ENCODE measurements at places on chromosomes 7 and 10.

DNA sequence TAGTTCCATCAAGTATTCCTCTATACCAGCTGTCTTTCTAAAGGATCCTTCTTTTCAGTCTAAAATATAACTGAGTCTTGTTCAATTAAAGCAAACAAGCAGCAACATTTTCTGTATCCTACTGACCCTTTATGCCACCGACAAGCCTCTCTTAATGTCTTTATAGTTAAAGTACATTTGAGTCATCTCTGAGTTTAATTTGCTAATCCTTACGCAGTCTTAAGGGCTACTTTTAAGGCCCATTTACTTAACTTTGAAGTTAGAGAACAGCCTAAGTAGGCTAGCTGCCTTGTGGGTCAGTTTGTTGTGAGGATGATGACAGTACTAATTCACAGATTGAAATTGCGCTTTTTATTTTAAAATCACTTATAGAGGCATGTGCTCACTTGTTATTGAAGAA, 265.5 kb upstream of the FERD3L start:
- DNase-seq: no peak

- no peak for DNase-seq
Observed at GRCh38 chr7:105693576-105693975, 112.3 kb upstream of the EFCAB10 start.

DNA sequence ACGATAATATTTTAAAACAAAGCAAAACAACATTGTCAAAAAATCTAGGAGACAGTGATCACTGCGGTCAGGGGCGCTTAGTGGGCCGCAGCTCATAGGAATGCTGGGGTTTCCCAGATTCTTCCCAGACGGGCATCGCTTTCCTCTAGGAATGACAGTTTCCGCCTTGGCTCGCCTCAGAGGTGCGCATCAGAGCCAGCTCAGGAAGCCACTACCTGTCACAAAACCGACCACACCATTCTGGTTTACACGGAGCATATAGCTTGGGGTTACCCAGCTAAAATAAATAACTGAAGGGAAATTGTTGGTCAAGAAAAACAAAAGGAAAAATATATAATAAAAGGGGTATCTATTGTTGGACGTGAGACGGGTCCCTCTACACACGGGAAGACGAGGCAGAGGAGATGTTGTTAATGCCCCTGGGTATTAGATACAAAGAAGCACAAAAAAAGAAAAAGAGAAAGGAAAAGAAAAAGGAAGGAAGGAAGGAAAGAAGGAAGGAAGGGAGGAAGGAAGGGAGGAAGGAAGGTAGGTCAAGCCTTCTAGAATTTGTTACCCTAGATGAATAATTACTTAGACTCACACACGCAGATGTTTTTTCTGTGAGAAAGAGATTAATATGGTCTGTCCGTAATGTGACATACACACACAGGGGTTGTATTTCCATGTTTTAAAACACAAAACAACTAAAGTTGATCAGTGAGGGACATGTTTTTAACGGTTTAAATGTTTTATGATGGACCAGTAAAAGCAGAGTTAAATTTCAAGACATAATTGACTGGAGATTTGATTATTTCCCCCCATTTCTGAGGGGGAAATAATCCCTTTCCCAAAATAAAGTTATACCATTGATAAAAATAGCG, 292.4 kb upstream of the NFE2L3 start:
- DNase-seq: no peak

DNA sequence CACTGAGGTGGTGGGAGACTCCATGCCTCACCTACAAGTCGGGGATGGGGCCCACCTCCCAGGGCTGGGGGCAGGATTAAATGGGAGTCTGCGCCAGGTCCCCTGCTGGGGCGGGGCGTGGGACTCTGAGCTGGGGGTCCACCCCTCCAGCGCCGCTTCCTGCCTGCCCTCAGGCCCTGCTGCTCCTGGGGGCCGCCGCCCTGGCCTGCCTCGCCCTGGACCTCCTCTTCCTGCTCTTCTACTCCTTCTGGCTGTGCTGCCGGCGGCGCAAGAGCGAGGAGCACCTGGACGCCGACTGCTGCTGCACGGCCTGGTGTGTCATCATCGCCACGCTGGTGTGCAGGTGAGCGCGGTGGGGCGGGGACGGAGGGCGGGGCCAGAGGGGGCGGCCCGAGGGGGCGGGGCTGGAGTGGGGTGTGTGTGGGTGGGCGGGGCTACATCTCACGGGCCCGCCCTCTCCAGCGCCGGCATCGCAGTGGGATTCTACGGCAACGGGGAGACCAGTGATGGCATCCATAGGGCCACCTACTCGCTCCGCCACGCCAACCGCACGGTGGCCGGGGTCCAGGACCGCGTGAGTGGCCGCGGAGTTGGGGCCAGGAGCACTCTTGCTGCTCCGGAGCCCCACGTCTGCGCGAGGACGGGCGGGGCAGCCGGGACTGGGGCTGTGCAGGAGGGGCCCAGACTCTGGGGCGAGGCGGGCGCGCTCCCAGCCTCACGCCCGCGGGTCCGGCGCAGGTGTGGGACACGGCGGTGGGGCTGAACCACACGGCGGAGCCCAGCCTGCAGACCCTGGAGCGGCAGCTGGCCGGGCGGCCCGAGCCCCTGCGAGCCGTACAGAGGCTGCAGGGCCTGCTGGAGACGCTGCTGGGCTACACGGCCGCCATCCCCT, 15.1 kb downstream of the TTYH3 start:
- DNase-seq: no peak

- DNase-seq: no peak
Observed at GRCh38 chr7:50352282-50352681, 47.8 kb downstream of the IKZF1 start.

- no peak for DNase-seq
Observed at GRCh38 chr10:124072541-124072940, 20.9 kb downstream of the CHST15 start.

- DNase-seq: no peak
Observed at GRCh38 chr7:151207315-151207714, 3.0 kb downstream of the H2BK1 start.

DNA sequence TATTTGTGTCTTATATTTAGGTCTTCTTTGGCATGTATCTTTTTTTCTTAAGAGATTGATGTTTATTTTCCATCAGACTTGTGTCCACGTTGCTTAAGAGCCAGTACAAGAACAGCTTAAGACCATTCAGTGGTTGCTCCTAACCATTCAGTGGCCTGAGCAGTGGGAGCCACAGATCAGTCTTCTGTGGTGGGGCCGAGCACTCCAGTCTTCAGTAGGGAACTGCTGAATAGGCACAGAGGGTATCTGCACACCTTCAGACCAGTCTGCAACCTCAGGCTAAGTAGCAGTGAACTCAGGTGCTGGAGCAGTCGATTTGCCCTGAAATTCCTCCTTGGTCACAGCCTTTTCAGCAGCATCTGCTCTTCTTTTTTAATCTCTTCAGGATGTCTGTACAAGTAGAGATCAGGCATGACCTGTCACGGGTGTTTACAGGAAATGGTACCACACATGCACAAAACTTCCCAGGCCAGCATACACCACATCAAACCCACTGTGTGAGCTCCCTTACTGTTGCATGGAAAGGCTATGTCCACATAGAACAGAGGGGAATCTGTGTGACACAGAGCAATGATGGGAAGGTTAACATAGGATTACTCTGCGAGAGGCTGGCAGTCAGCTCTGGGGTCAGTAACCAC, 51.5 kb downstream of the FAM107B start:
- DNase-seq: no peak

DNA sequence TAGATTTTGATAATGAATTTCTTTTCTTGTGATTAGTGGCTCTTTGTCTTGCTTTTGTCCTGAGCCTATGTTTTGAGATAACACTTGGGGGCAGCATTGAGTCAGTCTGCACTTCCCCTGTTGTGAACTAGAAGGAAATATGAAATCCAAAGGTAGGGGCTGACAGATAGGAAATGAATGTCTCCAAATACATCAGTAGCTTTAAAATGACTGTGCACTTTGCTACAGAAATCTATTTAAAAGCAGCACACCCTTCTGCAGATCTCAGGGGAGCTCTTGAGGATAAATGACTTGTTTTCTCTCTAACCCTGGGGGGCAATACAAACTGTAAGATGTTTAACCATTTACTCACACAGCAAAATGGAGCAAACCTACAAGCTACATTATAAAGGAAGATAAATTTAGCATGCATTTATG, 176.0 kb upstream of the MYO3A start:
- no peak for DNase-seq

GRCh38 chr7:69217516-69218350, 380.5 kb upstream of the AUTS2 start:
- DNase-seq: no peak

GRCh38 chr10:130392031-130392430, 255.8 kb downstream of the GLRX3 start:
- no peak for DNase-seq

DNA sequence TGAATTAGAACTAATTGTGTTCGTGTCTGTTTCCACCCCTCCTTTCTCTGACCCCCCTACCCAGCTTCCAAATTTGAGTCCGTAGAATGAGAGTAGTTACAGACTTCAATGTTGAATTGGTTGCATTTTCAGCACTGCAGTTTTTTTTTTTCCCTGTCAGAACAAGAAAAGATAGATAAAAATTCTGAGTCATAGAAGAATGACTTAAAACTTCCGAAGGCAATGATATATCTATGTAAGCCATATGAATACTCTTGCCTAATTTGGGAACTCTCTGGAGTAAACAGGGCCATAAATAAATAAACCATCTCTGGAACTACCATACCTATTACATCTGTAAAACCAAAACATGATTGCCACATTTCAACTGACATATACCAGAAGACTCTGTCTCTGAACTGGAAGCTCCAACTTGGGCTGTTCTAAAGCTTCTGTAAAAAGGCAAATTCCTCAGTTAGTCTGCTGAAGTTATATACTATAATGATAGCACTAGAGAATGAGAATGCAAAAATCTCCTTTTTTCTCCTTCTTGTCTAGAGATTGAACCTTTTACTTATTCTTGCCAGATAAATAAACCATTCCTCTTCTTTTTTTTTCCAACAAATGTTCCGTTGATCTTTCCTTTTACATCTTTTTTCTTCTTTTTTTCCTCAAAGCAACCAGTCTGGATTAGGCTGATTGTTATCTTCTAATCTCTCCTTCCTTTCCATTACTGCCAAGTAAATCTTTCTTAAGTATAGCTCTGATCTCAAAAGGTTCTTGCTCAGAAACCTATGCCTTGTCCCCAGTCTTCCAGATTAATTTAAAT, 23.5 kb downstream of the VCL start:
- DNase-seq: no peak

- DNase-seq: no peak
Observed at GRCh38 chr7:138258197-138258559, 181.9 kb downstream of the AKR1D1 start.

DNA sequence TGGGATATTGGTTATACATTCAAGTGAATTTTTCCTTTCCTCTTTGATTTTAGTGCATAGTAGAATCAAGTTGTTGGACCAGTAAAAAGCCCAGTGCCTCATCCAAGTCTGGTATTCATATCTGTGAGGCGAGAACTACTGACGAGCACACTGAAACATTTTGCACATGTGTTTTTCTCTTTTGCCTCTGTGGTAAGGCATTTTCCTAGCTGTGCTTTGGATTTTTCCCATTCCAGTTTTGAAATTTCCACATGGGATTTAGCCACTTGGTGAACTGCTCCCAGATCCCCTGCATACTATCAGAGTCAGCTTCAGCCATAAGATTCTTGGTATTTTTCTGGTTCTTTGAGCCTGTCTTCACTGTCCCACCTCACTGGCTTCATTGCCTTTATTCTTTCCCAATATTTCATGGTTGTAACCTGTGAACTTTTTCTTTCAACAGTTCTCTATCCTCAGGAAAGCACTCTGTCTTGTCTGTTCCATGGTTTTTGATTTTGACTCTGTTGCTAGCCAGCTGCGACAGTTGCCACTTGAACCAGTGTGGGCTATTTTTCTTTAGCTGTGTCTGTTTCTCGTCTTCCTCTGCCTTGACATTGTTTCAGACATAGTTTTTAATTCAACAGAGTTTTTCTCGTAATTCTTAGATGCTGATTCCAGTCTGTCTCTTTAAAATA, 239.0 kb downstream of the REEP3 start:
- no peak for DNase-seq

GRCh38 chr10:21617267-21617666, 83.2 kb downstream of the MLLT10 start:
- DNase-seq: no peak

DNA sequence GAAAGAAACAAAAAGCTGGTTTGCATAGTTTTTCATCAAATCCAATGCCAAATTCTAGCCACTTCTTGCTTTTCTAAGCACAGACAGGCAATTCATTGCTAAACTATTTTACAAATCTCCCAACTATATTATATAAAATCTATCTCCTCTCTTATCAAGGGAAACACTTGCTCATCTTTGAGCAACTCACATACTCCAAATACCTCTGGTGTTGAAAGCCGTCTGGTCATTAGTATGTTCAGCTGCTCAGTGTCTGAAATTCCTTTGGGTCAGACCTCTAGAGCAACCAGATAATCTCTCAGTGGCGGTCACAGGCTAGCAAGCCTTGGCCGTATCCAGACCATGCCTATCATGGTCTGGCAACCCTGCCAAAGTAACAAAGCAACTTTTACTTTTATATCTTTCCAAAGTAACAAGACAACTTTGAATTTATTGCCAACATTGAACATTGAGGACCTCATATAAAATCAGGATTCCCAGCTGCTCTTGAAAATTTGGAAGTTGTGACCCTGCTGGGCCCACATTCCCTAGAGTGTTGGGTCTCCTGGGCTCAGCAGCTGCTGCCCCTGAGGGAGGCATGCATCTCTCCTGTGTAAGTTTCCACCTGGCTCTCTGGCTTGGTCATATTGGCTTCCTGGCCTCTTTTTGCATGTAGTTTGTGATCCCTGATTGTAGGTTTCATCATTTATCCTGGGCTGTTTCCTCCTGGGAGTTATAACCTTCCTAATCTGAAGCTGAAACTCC, 56.8 kb upstream of the LANCL2 start:
- DNase-seq: no peak

DNA sequence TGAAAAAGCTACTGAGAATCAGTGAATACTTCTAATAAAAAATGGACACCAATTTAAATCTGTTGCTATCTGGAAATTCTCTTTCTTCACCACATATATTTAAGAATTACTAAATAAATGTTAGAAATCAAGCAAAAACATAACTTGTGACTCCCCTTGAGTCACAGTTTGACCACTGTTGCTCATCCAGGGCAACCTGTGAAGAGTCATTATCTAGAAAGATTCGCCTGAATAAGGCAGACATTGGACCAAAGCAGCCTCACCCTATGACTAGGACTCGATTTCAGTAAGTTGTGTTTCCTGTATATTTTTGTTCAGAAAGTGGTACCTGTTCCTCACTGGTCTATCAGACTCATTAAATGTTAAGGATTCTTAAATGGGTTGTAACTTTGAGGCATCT, 572.4 kb downstream of the ATRNL1 start:
- no peak for DNase-seq

GRCh38 chr7:81583882-81584533, 185.8 kb downstream of the HGF start:
- no peak for DNase-seq

GRCh38 chr10:121658611-121659010, 60.4 kb upstream of the FGFR2 start:
- no peak for DNase-seq

GRCh38 chr10:77190291-77190690, 447.3 kb downstream of the KCNMA1 start:
- no peak for DNase-seq
